ENCODE measurements at places on chromosomes 2 and 18.

GRCh38 chr18:73908323-73908722 lies 239.3 kb downstream of the FBXO15 start:
- DNase-seq = peak; percentile 3

GRCh38 chr2:16525265-16525887 lies 140.3 kb downstream of the CYRIA start:
- peak; percentile 67 for DNase-seq

DNA sequence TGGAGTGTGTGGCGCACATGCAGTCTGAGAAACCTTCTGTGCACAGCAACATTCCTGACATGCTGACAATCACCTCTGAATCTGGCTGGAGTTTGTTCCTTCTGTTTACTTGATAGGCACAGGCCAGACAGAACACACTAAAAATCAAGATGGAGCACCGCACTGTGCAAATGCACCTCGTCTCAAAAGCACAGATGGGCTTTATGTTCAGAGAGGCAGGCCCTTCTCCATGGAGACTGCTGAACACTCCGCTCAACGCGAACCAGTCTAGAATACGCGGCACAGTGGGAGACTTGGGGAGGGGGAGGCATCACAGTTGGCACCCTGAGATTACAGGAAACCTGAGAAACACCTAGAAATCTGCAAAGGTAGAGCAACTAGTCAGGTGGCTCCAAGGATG lies 58.4 kb upstream of the DNMT3A start:
- no peak for DNase-seq

DNA sequence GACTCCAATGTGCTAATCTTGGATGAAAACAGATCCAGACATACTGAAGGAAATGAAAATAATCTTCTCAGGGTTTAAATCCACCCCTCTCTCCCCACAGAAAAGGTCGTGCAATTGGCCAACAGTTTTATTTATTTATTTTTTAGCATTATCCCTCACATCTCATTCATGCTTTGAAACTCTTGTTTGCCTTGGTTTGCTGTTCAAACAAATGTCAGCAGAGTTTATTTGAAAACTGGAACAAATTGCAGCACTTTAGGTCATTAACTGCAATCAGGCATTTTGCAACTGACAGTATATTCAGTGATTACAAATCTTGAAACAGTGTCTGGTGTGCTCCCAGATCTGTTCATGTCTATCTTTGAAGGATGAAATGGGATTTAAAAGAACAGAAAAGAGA lies 220.6 kb downstream of the SLC4A10 start:
- DNase-seq = no peak

- peak; percentile 92 for DNase-seq
These were observed 1.4 kb downstream of the UBE2F start for GRCh38 chr2:237968048-237968862.

DNA sequence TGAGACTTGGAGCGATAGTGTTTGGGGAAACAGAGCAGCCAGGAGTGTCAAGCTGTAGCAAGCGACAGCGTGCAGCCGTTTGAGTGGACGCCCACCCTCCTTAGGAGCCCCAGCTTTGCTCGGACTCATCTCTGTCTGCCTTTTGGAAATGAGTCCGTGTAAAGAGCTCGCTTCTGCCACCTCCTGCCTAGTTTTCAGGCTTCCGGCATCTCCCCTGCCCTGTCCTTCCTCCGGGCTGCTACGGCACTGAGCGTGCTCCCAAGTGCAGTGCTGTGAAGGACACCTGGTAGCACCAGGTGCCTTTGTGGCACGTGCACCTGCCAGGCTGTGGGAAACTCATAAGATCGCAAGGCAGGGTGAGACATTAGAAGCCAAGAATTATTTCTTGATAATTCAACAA lies 117.1 kb downstream of the RNF144A start:
- DNase-seq = no peak

DNA sequence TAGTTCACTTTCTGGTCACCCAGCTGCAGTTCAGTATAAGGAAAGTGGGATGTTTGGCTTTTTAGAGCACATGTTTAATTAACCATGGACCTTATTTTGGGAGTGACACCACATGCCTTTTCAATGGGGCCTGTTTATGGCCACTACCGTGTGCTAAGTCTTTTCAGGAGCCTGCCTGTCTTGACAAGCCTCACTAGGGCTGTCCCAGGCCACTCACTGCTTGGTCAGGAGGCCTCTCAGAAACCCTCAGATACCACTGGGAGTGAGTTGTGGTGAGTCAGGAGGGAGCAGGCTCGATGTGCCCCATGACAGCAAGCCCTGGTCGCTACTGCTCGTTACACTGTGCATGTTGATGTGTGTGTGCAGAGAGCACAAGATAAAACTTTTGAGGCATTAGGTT lies 123.0 kb downstream of the MAP4K4 start:
- DNase-seq = peak; percentile 39

- no peak for DNase-seq
These were observed 46.6 kb downstream of the HDAC4 start for GRCh38 chr2:239354132-239354790.

DNA sequence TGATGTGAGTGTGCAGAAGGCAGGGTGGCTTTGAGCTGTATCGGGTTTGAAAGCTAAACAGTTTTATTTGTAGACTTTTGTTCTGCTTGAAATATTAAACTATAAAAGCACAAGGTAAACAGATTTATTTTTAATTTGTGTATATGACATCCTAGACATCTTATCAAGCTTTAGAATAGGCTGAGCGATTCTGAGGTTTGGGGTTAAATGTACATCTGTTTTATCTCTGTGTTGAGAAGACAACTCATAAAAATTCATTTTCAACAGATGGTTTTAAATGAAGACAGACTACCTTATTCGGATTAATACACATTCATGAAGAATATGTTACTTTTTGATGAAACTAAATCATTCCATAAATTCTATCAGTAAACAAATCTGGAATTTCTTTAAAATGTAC lies 368.8 kb downstream of the RPRM start:
- no peak for DNase-seq

DNA sequence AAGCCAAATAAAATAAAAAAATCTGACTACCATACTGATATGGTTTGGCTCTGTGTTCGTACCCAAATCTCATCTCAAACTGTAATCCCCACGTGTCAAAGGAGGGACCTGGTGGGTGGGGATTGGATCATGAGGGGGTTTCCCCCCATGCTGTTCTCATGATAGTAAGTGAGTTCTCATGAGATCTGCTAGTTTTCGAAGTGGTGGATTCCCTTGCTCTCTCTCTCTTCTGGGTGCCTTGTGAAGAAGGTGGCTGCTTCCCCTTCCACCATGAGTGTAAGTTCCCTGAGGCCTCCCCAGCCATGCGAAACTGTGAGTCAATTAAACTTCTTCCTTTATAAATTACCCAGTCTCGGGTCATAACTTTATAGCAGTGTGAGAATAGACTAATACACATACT lies 123.8 kb upstream of the WDSUB1 start:
- DNase-seq = peak; percentile 28

DNA sequence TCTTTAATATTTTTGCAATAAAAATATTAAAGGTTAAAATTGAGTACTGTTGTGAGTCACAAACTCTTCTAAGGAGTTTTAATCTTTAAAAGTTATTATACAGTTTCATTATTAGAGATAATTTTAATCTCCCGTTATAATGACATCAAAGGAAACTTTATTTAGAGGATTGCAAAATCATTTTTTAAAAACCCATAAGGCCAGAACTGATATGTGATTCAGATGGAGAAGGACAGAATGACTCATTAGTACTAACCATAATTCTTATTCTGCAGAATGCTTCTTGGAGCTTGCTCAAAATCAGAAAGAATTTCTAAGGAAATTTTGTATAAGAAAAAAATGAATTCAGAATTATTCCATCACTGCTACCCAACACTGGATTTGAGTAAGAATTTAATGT lies 12.5 kb upstream of the HNRNPLL start:
- peak; percentile 96 for DNase-seq

DNA sequence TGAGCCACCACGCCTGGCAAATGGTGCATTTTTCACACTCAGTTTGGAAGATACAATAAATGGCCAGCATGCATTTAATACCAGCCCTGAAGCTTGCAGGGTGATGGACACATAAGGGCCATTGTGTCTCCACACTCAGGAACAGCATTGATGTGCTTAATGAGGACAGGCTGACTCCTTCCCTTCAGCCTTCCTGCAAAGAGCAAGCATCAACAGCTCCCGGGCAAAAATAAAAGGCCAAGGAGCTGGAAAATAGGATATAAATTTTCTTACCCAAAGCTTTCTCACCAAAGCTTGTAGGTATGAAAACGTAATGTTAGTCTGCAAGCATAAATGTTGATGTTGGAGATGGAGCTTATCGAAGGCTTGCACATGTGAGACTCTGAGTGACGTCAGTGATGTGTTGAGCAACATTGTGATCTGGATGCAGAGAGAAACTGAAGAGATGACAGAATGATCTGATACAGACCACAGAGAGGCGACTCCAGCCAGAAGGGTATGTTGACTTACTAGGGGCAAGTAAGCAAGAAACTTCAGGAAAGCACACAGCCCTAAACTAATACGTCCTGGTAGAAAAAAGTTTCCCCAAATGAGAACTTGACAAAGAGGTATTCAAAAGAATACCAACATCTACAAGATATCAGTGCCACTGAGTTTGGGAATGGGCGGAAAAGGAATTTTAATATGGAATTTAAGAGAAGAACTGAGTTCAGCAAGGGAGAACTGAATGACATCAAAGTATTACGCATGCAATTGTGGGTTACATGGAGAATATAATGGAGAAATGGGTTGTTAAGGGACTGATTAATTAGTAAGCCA lies 256.5 kb downstream of the TGIF1 start:
- DNase-seq = peak; percentile 81

- no peak for DNase-seq
These were observed 184.5 kb upstream of the MSH6 start for GRCh38 chr2:47598476-47598875.

- no peak for DNase-seq
These were observed 2.0 kb downstream of the FMNL2 start for GRCh38 chr2:152336854-152337510.

- no peak for DNase-seq
These were observed 510 bp upstream of the DNAH6 start for GRCh38 chr2:84515788-84516187.

GRCh38 chr2:46125798-46126197 lies 171.4 kb upstream of the EPAS1 start:
- DNase-seq = no peak

GRCh38 chr2:157158111-157158510 lies 99.4 kb upstream of the GALNT5 start:
- no peak for DNase-seq

DNA sequence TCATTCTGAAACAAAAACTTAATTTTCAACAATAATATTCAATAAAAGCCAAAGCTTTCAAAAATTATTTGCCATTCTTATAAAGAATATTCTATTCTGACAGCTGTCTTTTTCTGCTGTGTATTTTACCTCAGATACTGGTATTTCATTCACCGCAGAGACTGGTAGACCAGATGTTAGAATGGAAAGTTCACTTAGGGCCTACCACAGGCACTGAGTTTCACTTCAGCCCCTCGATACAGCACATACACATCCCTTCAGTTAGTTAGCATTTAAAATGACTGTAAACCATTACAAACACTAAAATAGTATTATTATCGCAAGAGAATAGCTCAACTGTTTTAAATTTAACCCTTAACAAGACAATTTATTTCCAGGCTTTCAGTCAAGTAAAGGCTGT lies 24.2 kb upstream of the GATA6 start:
- DNase-seq = no peak

DNA sequence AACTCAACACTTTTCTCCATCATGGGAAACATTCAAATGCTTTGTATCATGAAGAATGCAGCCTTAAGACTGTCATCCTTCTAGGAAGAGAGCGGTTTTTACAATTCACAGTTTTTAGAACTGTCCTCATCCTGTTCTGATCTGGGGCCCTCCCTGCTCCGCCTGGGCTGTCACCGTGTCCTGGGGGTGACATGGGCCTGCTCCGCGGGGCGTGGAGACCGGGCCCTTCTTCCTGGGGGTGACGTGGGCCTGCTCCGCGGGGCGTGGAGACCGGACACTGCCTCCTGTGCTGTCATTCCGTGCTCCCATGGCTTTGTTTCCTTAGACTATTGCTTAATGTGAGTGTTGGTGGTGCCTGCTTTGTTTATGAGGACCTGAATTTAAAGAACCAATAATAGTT lies 122.8 kb downstream of the TMEM18 start:
- DNase-seq = no peak

- peak; percentile 95 for DNase-seq
These were observed 155.5 kb upstream of the ACVR2A start for GRCh38 chr2:147689220-147689909.

GRCh38 chr2:1632002-1632348 lies 112.3 kb downstream of the PXDN start:
- no peak for DNase-seq

GRCh38 chr2:102436323-102436722 lies 13.4 kb downstream of the IL18RAP start:
- DNase-seq = peak; percentile 92

DNA sequence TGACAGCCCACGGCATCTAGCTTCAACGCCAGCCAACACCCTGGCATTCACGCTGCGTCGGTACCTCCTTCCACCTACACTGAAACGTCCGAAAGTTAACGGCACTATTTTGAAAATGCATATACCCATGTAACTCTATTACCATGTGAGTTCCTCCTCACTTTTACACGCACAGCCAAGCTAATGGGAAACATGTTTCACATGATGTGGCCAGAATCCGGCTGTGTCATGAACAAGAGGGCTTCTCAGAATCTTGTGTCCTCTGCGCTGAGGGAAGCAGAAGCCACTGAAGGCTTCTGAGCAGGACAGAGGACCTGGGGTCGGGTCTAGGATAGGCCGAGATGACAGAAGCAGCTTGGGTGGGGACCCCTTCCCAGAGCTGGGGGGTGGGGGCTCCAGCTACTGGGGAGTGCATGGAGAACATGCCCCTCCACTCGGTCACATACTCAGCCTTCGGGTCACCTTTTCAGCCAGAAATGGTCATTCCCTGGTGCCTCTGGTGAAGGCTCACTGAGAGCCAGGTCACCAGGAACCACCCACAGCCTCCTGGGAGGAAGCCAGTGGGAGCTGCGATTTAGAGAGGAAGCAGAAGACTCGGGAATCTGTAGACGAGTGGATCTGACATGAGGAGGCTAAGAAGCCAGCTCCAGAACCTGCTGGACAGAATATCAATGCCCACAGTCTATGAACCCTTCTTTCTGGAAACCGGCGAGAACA lies 41.5 kb downstream of the HDAC4 start:
- DNase-seq = no peak

DNA sequence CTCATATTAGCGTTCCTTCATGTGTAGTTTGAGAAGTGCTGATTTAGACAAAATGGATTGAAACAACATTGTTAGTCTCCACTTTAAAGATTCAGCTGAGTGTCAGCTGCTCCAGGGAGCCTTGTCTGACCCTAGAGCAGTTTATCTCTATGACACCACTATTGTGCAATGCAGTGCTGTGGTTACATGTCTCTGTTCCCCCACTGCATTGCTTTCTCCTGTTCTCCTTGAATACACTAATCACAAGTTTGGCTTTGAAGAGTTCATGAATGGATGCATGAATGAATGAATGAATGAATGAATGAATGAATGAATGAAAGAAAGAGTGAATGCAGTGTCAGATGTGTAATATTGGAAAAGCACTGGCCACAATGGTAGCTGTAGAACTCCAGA lies 38.3 kb downstream of the GCG start:
- DNase-seq = peak; percentile 80

All from suppressor macrophage treated with lipopolysaccharide for 1 hour (primary cell).